ENCODE measurements at places on chromosomes 11 and 22. TPM values are rescaled to one million over a fixed set of nuclear protein-coding genes. Genes with fewer than 3 reads are reported as not detected.

GLB1L3 gene
- total RNA-seq, result 0.27 TPM

DNA sequence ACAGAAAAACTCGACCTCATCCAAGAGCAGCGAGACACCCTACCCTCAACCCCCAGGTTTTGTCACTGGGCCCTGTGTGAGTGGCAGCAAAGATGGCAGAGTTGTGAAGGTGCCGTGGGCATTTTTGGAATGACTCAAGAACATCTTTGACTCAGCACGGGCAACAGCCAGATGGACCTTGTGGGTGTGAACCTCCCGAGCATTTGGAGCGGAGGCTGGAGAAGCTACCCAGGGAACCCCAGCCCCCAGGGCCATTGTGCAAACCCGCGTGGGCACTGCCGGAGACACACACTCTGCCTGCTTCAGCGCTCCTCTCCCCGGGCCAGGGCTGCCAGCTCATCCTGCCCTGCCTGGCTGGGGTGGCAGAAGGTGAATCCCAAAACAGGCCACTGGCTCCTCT lies 66.1 kb downstream of the PANX1 start:
- H3K27me3 ChIP-seq, result peaks cover 23% of the 10 kb centered on the region
- DNase-seq, result no peak
- H3K4me3 ChIP-seq, result no peak overlapping the region
- no peaks in the 10 kb centered on the region for H3K4me1 ChIP-seq

CYTH4 gene
- total RNA-seq, result 0.75 TPM

MAJIN gene
- total RNA-seq, result 0.24 TPM

METTL15 gene
- 15.9 TPM for total RNA-seq

DNA sequence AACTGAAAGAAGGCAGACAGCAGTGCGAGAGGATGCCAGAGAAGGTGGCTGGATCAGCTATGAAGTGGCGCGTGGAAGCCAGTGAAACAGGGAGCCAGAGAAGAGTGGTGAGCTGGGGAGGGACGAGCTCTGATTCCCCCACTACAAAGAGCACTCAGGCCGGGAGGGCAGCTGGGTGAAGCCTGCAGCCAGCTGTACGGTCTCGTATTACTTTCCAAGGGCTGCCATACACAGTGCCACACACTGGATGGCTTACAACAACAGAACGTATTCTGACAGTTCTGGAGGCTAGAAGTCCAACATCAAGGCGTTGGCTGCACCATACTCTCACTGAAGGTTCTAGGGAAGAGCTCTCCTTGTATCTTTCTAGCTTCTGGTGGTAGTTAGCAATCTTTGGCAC lies 47.1 kb upstream of the WNT11 start:
- peaks cover 71% of the 10 kb centered on the region for H3K27me3 ChIP-seq
- no peaks in the 10 kb centered on the region for H3K4me1 ChIP-seq
- DNase-seq, result no peak
- H3K4me3 ChIP-seq, result no peak overlapping the region
- no peak overlapping the region for H3K27ac ChIP-seq

OR8D4 gene
- not detected for total RNA-seq
